AG08395 (cell line): ENCODE measurements at places on chromosomes 4 and X.

- DNase-seq = no peak
Measured at GRCh38 chrX:154486052-154486395, 391 bp downstream of the UBL4A start.

GRCh38 chr4:48634688-48635308, 144.7 kb downstream of the ZAR1 start:
- no peak for DNase-seq

DNA sequence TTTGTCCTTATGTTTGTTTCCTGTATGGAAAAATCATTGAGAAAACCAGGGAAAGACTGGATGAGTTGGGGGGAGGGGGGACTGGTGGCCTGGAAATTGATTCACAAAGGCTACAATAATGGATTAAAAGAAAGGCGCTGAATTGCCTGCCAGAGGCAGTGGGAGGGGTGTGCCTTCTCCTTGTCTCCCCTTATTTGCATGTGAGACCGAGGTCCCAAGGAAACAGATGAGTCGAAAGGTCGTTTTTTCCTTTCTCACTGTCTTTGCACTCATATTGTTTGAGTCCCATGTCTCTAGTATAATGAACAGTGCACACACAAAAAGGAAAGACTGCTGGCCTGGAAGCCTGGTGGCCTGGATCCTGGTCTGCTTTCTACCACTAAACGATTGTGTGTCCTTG, 86.6 kb upstream of the ZDHHC15 start:
- DNase-seq = no peak

GRCh38 chrX:25241461-25241860, 225.7 kb upstream of the ARX start:
- no peak for DNase-seq

DNA sequence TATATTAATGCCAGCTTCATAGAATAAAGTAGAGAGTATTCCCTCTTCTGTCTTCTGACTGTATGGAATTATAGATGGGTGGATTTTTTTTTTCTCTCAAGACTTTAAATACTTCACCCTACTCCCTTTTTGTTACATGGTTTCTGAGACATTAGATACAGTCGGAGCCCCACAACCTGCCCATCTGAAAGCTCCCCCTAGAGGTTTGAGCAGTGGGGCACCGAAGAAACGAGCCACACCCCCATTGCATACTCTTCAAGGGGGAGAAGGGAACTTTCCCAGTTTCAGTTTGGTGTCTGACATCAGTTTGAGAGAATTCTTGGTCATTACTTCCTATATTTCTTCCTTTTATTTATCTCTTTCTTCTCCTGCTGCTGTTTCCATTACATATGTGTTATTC, 437.6 kb upstream of the AGA start:
- DNase-seq = no peak

- peak; percentile 48 for DNase-seq
Measured at GRCh38 chrX:46686003-46686645, 72.8 kb downstream of the SLC9A7 start.
